ENCODE measurements at places on chromosomes 7 and 10. TPM values are rescaled to one million over a fixed set of nuclear protein-coding genes. Genes with fewer than 3 reads are reported as not detected.

GRCh38 chr10:80598084-80598798 is 60.5 kb downstream of the SH2D4B start:
- no peak overlapping the region for H3K4me3 ChIP-seq
- H3K27me3 ChIP-seq, result no peaks in the 10 kb centered on the region
- DNase-seq, result no peak
- no peaks in the 10 kb centered on the region for H3K4me1 ChIP-seq
- H3K36me3 ChIP-seq, result no peaks in the 10 kb centered on the region

- H3K36me3 ChIP-seq, result no peaks in the 10 kb centered on the region
- H3K4me1 ChIP-seq, result peaks cover 9% of the 10 kb centered on the region
- no peak overlapping the region for H3K27ac ChIP-seq
- H3K4me3 ChIP-seq, result no peak overlapping the region
- H3K27me3 ChIP-seq, result no peaks in the 10 kb centered on the region
- no peak for DNase-seq
Measured at GRCh38 chr7:31788445-31788844, 101.4 kb downstream of the PPP1R17 start.

DGKI gene
- total RNA-seq, result 0.66 TPM

DNA sequence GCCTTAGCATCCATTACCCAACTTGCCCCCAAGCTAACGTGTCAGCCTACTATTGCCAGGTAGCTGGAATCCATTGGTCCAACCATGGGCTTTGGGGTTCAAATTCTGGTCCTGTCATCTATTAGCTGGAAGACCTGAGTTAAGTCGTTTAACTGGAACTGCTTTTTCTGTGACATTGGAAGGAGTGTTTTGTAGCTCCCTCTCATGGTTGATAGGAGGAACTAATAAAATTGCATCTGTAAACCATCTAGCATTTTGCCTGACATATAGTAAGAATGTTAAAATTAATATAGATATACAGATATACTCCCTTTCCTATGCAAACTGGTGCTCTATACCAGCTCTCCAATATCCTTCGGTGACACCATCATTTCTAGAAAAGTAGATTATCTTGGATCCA is 23.8 kb upstream of the SLF2 start:
- no peaks in the 10 kb centered on the region for H3K36me3 ChIP-seq
- no peak for DNase-seq
- H3K27ac ChIP-seq, result no peak overlapping the region
- H3K27me3 ChIP-seq, result no peaks in the 10 kb centered on the region

GRID2IP gene
- total RNA-seq, result not detected

ITGA8 gene
- 113 TPM for total RNA-seq

SPDYE2 gene
- total RNA-seq, result not detected

DNA sequence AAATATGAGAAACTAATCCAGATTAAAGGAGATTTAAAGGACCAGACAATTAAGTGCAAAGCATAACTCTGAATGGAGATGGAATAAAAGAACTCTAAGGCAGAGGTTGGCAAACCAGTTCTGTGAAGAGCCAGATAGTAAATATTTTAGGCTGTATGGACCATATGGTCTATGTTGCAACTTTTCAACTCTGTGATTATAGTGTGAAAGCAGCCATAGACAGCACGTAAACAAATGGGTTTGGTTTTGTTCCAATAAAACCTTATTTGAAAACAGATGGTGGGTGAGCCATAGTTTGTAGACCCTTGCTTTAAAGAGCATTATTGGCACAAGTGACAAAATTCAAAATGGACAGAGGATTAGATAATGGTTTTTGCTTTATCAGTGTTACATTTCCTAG is 884.1 kb downstream of the CCSER2 start:
- H3K27ac ChIP-seq, result no peak overlapping the region
- H3K36me3 ChIP-seq, result no peaks in the 10 kb centered on the region
- no peaks in the 10 kb centered on the region for H3K27me3 ChIP-seq
- no peaks in the 10 kb centered on the region for H3K4me1 ChIP-seq

DNA sequence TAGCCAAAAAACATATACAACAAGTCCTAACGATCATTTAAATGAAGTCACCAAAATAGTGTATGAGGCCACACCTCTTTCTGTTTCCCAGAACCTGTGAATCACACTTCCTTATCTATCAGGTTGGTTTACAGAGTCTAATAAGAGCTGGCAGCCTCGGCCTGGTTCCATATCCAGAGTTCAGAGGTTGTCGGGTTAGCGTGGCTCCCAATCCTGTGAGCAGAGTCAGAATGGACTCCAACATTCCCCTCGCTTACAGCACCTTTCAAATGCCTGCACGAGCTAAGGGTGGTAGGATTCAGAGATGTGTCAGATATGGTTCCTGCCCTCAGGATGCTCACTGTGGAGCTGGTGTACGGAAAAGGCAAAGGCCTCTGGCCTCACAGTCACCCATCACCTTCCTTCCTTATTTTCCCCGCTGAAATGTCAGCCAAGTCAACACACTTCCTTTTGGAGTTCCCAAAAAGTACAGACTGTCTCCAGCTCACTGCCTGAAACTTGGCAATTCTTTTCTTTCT is 6.0 kb downstream of the IL15RA start:
- H3K36me3 ChIP-seq, result no peaks in the 10 kb centered on the region
- peak; percentile 80 for DNase-seq
- H3K27me3 ChIP-seq, result no peaks in the 10 kb centered on the region
- no peak overlapping the region for H3K4me3 ChIP-seq
- peak overlapping the region; percentile 56 for H3K27ac ChIP-seq

- H3K27ac ChIP-seq, result no peak overlapping the region
- H3K27me3 ChIP-seq, result peaks cover 50% of the 10 kb centered on the region
Measured at GRCh38 chr10:43214956-43215561, 51.8 kb downstream of the RASGEF1A start.

CPVL gene
- 9.6 TPM for total RNA-seq

CACNA2D1 gene
- 30.6 TPM for total RNA-seq

- no peaks in the 10 kb centered on the region for H3K36me3 ChIP-seq
- no peak overlapping the region for H3K4me3 ChIP-seq
- DNase-seq, result no peak
Measured at GRCh38 chr7:44944821-44945220, 34.0 kb downstream of the MYO1G start.

SPDYE5 gene
- total RNA-seq, result not detected

FOXI2 gene
- total RNA-seq, result 0.17 TPM

CPA5 gene
- total RNA-seq, result not detected

DNA sequence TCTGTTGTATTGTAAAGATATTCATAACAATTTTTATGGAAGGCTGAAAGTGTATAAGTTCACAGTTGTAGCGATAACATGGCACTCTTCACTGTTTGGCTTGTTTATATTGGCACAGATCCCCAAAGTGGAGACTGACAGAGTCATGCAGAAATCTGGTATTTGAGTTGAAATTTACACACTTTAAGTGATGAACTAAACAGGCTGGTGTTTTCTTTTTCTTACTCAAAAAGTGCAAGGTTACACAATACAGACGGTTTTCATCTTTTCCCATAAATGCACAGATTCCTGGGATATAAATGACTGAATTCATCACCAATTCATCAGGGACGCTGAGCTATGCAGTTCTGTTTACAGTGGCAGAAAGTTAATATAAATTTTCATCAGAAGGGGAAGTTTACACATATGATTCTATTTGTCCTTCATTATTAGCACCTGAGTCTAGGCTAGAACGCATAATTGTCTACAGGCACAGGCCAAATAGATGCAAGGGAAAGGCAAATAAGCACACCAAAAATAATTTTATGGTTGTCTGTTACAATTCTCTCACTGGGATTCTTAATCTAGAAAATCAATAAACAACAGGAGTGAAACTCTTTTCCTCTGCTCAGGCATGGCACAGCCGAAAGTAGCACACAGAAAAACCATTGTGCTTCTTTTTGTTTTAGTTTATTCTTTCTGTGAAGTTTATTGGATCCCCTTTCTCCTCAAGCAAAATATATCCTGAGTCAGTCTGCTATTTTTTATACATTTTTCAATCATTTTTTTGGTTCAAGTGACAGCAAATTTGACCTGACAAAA is 88.0 kb downstream of the FOXP2 start:
- peaks cover 19% of the 10 kb centered on the region for H3K4me1 ChIP-seq
- no peak overlapping the region for H3K4me3 ChIP-seq
- H3K36me3 ChIP-seq, result no peaks in the 10 kb centered on the region
- peak overlapping the region; percentile 34 for H3K27ac ChIP-seq
- no peak for DNase-seq
- H3K27me3 ChIP-seq, result no peaks in the 10 kb centered on the region

DNA sequence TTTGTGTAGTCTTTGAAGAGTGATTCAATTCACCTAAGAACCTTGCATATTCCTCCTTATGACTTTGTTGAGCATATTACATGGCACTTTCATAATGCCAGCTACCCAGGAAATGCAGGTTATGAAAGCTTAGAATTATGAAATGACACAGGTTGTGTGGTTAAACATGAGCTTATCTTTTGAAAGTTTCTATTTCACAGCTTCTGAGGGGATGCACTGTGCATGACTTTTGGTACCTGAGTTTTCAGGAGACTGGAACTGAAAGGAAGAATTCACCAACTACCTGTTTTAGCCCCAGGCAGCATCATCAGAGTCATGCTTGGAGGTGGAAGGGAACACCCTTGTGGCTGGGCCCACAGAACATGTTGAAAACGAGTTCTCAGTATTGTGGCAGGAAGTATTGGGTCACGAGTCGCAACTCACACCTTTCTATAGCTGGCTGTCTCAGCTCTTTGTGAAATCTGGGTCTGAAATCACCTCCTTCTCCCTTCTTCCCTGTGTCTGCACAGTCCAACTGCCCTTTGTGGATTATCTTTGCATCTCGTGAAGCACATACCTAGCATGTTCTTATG is 228.2 kb downstream of the PTEN start:
- no peaks in the 10 kb centered on the region for H3K36me3 ChIP-seq
- H3K27me3 ChIP-seq, result no peaks in the 10 kb centered on the region
- no peak overlapping the region for H3K4me3 ChIP-seq
- no peak for DNase-seq
- no peak overlapping the region for H3K27ac ChIP-seq

- no peaks in the 10 kb centered on the region for H3K27me3 ChIP-seq
- no peak overlapping the region for H3K27ac ChIP-seq
- no peaks in the 10 kb centered on the region for H3K4me1 ChIP-seq
- DNase-seq, result no peak
- no peak overlapping the region for H3K4me3 ChIP-seq
- H3K36me3 ChIP-seq, result no peaks in the 10 kb centered on the region
Measured at GRCh38 chr7:12951397-12951801, 264.0 kb downstream of the ARL4A start.

DNA sequence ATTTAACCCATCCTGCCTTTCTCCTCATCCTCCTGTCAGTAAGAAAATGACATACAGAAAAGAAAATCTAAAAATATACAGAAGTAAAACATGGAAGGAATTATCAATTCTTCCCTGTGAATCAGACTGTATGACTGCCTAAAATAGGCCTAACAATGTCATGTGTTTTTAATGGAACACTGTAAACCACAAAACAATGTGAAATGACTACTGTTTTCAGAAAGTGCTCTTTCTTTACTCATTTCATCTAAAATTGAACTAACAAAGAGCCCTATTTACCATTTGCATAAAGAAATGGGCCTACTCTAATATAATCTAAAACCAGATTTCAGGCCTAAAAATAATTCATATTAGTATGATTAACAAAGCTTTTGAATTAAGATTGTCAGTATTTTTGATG is 35.7 kb downstream of the SEMA3E start:
- no peak overlapping the region for H3K27ac ChIP-seq
- H3K4me3 ChIP-seq, result no peak overlapping the region
- no peak for DNase-seq

DNA sequence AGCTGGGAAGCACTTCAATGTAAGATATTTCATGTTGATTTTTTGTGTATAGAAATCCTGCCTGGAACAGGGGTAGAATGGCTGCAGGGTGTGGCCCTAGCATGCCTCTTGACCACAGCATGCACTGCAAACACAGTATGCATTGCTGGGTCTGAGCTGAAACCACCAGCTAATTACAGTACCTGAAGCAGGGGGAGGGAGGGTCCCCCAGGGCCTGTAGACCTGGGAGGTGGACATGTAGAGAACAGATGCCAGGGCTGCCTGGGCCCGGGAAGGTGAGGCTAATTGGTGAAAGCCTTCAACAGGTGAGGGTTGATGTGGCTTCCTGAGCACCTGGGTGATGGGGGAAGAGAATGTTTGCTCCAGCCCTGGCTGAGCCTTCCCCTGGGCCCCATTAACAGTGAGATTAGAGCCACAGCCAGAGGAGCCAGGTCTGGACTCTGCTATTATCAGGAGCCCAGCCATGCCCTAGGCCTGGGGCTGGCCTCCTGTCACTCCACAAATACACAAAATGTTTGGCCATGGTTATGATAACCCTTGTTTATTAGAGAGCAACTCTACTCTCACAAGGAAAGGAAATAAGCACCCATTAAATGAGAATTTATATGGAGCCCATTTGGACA is 83.3 kb downstream of the PLXNA4 start:
- no peak for DNase-seq
- no peak overlapping the region for H3K27ac ChIP-seq
- no peaks in the 10 kb centered on the region for H3K4me1 ChIP-seq
- H3K27me3 ChIP-seq, result no peaks in the 10 kb centered on the region
- H3K36me3 ChIP-seq, result no peaks in the 10 kb centered on the region
- no peak overlapping the region for H3K4me3 ChIP-seq

DNA sequence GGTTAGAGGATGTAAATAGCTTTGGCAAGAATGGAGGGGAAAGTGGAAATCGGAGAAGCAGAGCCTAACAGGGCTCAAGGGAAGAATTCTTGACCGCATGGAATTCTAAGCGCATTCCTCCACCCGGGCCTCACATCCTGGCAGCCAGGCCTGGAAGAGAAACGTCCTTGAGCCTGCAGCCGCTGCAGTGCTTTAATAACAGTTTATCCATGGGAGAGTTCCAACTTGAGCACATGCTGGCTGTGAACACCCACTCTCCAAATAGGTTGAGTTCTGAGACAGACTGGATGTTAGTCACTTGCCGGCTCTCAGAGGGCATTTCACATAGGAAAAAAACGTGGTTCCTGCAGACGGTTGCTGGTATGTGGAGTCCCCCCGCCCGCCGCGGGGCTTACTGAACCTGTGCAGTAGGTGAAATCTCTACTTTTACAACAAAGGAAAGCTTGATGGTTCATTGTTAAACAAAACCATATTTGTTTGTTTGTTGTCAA is 61.4 kb upstream of the STEAP1B start:
- peaks cover 56% of the 10 kb centered on the region for H3K4me1 ChIP-seq
- H3K36me3 ChIP-seq, result no peaks in the 10 kb centered on the region
- DNase-seq, result peak; percentile 93
- no peaks in the 10 kb centered on the region for H3K27me3 ChIP-seq
- peak overlapping the region; percentile 80 for H3K27ac ChIP-seq

SSC4D gene
- 0.39 TPM for total RNA-seq

GRCh38 chr10:64313967-64314366 is 792.8 kb downstream of the REEP3 start:
- no peak for DNase-seq
- no peak overlapping the region for H3K27ac ChIP-seq
- no peaks in the 10 kb centered on the region for H3K27me3 ChIP-seq
- H3K36me3 ChIP-seq, result no peaks in the 10 kb centered on the region
- no peaks in the 10 kb centered on the region for H3K4me1 ChIP-seq

MEOX2 gene
- total RNA-seq, result 14.7 TPM

Measured in esophagus muscularis mucosa (tissue), 4 donors.